ENCODE measurements at places on chromosomes 7 and 10.

DNA sequence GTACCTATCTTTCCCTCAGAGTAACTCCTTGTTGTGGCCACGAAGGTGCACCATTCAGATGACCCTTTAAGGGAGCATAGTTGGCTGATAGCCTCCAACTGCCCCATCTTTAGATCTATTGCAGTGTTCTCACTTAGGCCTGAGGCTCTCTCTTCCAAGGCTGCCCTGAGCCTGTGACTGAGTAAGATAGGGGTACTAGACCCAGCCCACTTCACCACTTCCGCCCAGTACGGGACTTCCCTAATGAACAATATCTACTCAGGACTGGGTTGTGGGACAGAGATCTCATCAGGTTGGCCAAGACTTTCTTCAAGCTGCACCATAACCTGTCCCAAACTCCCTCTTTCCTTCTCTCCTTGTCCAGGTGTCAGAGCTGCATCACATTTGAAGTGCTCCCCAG is 5.7 kb upstream of the GNAI1 start:
- DNase-seq = no peak

DNA sequence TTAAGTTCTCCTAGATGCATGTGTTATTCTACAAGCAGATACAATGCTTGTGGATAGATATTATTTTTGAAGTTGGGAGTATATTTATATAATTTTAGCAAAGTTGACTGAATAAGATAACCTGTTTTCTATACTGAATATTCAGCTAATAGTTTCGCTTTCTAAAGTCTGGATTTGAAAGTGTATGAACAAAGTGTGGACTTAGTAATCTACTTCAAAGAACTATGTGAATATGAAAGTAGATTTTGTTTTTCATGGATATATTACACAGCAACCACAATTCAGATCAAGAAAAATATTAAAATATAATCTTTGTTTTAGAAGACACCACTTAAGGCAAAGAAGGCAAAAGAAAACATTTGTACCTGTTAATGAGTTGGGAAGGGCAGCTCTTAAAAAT is 78.8 kb downstream of the ZEB1 start:
- DNase-seq = no peak

- DNase-seq = no peak
These were observed 65.0 kb upstream of the TES start for GRCh38 chr7:116145245-116145852.

DNA sequence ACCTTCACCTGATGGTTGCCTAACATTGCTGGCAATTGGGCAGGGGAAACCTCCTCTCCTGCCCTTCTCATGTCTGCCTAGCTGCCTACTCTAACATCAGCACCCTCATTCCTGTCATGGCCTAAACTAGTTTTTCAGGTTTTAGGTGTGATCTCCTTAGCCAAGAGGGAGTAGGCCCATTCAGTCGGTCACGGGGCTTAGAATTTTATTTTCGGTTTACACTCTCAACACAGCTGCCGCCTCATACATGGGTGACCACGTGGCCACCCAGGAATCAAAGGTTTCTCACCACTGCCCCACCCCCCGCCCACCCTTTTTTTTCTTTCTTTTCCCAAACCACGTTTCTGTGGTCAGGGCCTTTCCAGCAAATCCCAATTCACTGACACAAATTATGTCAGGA is 97.2 kb downstream of the RALA start:
- DNase-seq = no peak

- DNase-seq = no peak
These were observed 57.9 kb upstream of the NPTX2 start for GRCh38 chr7:98559219-98559618.

All from stimulated activated naive CD8-positive, alpha-beta T cell treated with anti-CD3 and anti-CD28 coated beads, Interleukin-15, Interleukin-2, amounts not matched to agents 100 U/mL and 50 U/mL, for 24 hours (primary cell).